ENCODE measurements at places on chromosomes 11 and 22.

- DNase-seq, result no peak
These were observed 1533.0 kb upstream of the TENM4 start for GRCh38 chr11:80973786-80974185.

- DNase-seq, result no peak
These were observed 129.0 kb downstream of the CRYBB2 start for GRCh38 chr22:25348391-25348790.

DNA sequence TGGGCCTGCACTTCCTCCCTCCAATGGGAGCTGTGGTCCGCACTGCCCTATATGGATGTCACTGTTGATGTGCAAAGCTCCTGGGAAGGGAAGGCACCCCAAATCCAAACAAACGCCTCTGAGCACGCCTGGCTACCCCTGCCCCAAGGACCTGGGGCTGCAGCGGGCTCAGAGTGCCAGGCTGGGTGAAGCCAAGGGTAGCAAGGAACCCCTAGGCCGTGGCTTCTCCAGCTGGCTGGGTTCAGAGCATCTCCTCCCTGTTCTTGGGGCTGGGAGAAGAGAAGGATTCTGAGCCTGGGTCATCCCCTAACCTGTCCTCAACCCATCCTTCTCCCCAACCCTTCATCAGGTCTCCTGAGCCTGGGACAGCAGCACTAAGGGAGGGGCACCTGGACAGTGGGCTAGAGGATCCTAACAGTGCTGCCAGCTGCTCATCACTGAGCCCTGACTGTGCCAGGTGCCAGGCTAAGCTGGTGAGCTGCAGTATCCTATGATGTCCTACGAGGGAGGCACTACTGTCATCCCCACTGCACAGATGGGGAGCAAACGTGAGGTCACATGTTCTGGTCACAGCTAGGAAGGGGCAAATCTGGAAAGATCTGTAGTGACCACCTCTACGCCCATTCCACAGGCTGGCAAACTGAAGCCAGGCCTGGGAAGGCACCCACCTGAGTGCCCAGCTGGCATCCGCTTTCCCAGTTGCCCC is 3.0 kb downstream of the SSTR3 start:
- DNase-seq, result no peak

- no peak for DNase-seq
These were observed 22.6 kb downstream of the OR6M1 start for GRCh38 chr11:123783536-123783935.

DNA sequence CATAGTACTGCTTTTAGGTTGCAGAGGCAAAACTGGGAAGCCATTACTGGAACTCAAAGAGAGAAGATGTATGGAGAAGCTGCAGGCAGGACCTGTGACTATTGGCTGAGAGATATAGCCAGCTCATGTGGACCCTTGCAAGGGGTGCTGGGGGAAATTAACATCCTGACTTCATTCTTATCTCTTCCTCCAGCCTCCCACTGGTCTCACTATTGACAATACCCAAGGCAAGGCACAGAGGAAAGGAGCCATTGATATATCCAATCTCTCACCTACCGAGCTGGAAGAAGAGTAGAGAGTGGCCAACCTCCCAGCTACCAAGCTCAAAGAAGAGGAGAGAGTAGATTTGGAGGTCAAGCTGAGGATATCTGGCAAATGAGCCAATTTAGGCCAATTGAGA is 36.8 kb upstream of the ZBED5 start:
- DNase-seq, result no peak

GRCh38 chr11:64967375-64967774 is 4.5 kb downstream of the MAJIN start:
- DNase-seq, result no peak

- no peak for DNase-seq
These were observed 38.3 kb upstream of the CEP295 start for GRCh38 chr11:93623179-93623578.

GRCh38 chr11:17408641-17409040 is 20.2 kb upstream of the KCNJ11 start:
- DNase-seq, result no peak

- peak; percentile 87 for DNase-seq
These were observed 25.2 kb downstream of the CWC15 start for GRCh38 chr11:94948070-94948617.

GRCh38 chr11:100297516-100297915 is 389.6 kb upstream of the ARHGAP42 start:
- no peak for DNase-seq

DNA sequence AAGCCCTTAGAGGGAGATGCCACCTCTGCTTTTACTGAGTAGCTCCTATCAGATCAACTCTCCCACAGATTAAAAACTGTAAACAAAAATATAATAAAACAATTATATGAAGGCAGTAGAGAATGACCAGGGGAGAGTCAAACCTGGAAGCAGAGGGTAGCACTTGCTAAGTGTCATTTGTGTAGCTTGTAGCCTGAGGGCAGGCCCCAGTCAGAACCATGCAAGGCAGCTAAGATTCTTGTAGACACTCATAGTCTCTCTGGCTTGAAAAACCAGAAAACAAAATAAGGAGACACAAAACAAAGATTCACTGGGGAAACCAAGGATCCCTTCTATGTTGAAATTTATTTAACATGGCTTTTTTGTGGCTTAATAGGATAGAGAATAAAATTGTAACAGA is 110.4 kb downstream of the WNT11 start:
- no peak for DNase-seq

- DNase-seq, result no peak
These were observed 9.4 kb upstream of the RNF185 start for GRCh38 chr22:31150615-31151014.

DNA sequence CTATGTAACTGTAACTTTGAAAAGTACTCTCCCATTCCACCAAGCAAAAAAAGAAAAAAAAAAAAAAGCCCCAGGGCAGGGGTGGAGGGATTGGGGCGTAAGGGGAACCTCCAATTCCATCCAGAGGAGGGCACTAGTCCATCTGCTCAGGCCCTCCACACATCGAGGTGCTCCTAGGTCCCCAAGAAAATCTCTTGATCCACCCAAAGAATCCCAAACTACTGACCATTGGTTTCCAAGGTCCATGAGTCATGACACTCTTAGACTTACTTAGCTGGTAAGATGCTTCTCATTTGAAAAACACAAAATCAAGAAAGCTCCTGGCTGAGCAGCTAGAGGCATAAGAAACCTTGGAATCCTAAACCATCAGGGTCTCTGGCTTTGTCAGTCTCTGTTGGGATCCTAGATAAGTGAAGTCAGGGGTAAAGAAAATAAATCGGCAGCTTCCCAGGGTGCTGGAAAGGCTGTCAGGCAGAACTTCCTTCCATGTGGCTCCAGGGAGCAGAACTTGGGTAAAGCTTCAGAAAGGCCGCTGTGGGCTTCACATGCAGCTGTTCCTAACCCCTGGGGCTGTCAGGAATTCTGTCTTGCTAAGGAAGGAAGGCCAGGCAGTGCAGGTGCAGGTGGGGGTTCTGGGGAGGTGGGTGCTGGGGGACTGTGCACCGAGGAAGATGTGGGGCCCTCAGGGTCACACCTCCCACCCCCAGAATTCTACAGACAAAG is 49.4 kb upstream of the ADA2 start:
- no peak for DNase-seq

DNA sequence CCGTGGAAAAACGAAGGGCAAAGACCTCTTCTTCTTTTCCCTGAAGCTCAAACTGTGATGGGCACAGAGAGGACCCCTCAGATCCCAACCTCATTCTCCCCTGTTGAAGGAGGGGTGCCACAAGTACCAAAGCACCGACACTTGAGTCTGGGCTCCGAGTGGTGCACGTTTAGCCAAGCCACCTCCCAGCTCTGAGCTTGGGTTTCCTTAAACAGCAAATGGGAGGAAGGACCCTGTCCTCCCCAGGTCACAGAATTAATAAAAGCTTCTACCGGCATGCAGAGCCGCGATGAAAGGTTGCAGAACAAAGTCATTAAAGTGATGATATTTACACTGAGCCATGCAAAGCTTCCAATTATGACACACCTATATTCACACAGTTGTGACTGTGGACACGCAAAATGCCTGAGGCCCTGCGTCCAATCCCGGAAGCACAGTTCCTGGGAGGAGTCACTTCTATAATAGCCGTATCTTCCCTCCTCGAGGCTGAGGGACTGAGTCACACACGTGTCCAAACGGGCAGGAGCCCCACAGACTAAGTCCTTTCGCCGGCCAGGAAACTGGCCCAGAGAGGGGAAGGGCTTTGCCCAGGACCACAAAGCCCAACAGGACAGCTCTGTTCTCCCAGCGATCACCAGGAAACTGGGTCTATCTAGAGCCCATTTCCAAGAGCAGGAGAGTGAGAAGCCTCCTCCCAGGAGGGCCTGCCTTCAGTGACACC is 922 bp upstream of the CSNK1E start:
- DNase-seq, result peak; percentile 90

DNA sequence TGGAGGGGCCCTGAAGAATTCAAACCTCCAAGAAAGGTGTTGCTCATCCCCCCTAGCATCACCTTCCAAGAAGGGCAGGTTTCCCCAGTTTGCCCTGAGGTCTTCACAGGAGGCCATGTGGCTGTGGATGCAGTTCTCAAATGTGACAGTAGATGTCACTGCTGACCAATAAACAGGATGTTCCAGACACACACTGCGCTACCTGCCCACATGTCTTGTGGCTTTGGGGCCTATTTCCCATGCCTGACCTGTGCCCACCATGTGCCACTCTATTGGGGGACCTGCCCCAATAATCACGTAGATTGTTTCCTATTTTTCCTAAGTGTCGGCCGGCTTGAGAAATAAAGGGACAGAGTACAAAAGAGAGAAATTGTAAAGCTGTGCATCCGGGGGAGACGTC is 4.5 kb downstream of the GSTT2 start:
- DNase-seq, result peak; percentile 51

DNA sequence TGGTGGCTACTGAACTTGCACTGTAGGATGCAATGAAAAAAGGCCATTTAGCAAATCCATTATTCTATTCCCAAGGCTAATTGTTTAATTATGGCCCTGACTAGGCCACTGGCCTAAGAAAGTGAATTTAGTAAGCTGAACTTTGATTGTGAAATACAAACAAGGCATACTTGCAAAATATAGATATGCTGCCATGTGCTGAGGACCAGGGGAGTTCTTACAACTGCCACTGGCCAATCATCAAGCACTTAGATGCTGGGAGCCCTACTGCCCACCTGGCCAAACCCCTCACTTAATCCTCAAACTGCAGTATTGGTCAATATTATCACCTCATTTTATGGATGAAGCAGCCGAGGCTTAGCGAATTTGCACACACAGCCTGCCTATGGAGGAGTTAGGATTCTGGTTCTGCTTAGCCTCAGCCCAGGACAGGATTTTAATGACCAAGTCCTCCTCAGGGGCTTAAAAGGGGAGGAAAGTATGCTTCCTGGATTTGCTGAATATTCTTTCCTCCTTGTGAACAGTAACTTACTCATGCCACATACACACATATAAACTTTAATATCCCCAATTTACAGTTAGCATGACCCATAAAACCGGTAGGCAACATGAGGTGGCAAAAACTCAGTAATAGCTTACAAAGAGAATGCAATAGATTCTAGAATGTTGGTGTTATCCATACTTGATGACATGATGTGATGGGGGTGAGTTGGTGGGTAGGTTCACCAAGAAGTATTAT is 39.3 kb downstream of the CD44 start:
- DNase-seq, result peak; percentile 52

DNA sequence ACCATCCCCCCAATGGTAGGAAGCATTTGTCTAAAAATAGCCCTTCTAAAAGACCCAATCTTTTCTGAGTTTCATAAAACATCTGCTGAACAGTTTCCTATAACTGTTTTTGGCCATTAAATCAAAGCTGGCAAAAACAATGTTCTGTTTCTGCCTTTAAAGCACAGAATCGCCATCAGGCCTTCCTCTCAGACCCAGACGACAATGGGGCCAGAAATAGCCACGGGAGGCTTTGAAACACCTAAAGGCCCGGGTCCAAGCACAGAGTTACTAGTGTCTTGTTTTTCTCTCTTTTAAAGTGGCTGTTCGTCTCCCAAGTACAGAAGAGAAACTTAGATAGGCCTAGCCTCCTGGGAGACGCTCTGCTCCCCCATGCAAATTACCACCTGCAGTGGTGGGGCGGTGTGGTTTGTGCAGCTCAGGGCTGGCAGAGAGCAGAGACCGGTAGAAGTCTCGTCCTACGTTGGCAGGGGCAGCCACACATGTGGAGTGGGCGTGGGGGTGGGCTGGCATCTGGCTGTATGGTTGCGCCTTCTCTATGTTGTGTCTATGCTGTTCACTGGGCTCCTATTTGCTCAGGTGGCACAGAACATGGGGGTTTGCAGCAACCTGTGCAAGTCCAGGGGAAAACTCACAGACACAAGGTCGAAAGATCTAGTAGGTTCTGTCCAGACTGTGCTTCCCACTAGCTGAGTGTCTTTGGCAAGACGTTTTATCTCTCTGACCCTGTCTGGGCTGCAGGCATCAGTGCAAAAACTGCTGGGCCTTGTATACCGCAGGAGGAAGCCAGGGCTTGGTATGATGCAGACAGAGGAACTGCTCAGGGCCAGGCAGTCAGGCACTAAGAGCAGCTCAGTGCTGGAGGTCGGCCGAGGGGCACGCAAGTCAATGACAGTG is 23.6 kb upstream of the ETS1 start:
- DNase-seq, result peak; percentile 64

- no peak for DNase-seq
These were observed 104.8 kb downstream of the PRR5L start for GRCh38 chr11:36400766-36401455.

DNA sequence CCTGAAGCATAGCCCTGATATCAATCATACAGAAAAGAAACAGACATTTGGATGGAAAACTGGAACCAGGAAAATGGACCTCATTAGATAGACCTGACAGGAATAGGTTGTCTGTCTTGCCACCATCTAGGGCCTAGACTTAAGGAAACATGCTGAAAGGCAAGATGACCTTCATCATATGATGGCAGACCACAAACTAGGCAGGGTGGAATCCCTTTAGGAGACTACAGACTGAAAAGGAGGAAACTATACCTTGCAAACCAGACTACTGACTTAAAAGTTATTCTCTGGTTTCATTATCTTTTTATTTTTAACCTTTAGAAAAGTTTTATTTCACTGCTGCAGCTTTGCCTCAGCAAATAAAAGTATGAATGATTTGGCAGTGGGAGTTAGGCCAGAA is 20.3 kb downstream of the SBF2 start:
- DNase-seq, result no peak

GRCh38 chr22:28914201-28914600 is 30.8 kb downstream of the ZNRF3 start:
- DNase-seq, result no peak

DNA sequence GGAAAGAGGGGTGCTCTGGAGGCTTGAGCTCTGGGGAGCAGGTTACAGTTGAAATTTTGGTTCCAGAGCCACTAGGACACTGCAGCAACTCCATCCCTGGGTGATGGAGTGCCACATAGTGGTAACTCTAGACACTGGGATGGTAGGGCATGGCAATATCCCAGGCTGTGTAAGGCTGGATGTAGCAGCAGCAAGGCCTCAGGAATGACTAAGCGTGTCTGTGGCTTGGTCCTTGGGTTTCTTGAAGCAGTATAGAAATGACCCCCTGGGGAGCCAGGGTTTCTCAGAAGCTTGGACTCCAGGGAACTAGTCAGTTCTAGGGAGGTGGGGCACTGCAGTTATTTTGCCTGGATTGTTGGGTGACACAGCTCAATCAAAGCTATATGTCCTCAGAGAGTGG is 8.1 kb downstream of the MS4A4A start:
- DNase-seq, result no peak

GRCh38 chr22:23722160-23722559 is 28.8 kb downstream of the ZNF70 start:
- no peak for DNase-seq

Data from umbilical cord (tissue), 2 donors.